NCI-H2081 (cell line): ENCODE measurements at places on chromosomes 3 and 15.

- no peak for DNase-seq
These were observed 47.0 kb downstream of the OSBPL10 start for GRCh38 chr3:31934018-31934417.

DNA sequence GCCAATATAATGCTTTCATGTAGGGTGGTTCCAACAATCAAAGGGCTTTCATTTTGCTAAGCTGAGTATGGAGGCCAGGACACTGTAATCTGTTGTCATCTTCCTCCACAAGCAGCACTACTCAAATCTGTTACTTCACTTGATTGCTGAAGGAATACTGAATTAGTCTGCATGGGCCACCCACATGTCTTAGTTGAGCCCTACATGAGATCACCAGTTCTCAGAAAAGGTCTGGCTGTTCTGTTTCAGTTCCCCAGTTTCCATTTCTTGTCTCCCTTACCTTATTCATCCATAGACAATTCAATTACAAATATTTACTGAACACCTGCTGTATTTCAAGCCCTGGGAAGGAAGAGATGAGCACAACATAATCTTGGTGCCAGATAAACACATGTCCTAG is 119.2 kb downstream of the FHIT start:
- DNase-seq = no peak

DNA sequence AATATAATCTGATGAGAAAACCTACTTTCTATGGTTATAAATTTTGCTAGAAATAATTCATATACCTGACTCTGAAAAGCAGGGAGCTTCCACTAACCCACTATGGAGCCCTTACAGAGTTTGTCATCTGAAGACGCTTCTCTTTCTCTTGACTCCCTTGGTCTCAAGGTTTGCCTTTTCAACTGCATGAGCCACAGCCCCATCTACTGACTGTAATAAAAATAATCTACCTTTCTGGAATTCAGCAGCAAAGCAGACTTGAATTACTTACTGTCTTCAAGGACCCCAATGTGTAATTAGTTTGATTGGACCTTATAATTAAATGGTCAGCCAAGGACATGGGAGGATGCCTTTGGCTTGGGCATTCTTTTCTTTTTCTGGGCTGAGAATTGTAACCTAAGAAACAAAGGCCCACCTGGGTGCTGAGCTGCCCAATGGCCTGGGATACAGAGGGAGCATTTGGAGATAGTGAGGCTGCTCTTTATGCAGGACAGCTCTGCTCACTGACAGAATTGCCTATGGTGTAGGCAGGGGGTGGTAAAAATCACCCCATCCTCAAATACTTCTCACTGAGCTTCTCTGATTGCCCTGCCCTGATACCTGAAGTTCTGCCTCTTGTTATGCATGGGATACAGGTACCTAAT is 178.6 kb upstream of the TRIM42 start:
- no peak for DNase-seq

- DNase-seq = no peak
These were observed 377.3 kb downstream of the EPHB1 start for GRCh38 chr3:135172191-135172869.

DNA sequence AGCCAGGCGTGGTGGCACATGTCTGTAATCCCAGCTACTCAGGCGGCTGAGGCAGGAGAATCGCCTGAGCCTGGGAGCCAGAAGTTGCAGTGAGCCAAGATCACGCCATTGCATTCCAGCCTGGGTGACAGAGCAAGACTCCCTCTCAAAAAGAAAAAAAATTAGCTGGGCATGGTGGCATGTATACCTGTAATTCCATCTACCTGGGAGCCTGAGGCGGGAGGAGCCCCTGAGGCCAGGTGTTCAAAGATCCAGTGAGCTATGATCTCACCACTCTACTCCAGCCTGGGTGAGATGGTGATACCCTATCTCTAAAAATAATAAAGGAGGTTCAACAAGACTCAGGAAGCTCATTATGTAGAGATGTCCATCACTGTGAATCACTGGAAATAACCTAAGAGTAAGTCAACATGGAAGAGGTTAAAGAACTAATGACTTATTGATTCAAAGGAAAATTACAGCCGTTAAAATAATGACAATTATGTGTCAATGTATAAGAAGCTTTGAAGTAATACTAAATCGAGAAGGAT is 19.8 kb upstream of the RAB7A start:
- no peak for DNase-seq

- DNase-seq = peak; percentile 51
These were observed 985 bp downstream of the TRPC1 start for GRCh38 chr3:142724682-142725356.
